Uterus (tissue), 4 donors: ENCODE measurements at places on chromosomes 3 and 15. TPM values are rescaled to one million over a fixed set of nuclear protein-coding genes. Genes with fewer than 3 reads are reported as not detected.
A peak's percentile ranks its signal among the peaks of the same experiment; 100 is the strongest.

Gene ACTC1
- not detected for total RNA-seq

Gene SHQ1
- 30.9 TPM for total RNA-seq

Gene ZBBX
- total RNA-seq = 2.3 TPM

Gene PLCB2
- total RNA-seq = 10.2 TPM

Gene EPHA6
- total RNA-seq = 0.29 TPM

Gene LRRC34
- 5.8 TPM for total RNA-seq

Gene TEX55
- not detected for total RNA-seq

Gene KLHL40
- not detected for total RNA-seq

Gene SCN11A
- 1.8 TPM for total RNA-seq

Gene PAQR9
- total RNA-seq = not detected

DNA sequence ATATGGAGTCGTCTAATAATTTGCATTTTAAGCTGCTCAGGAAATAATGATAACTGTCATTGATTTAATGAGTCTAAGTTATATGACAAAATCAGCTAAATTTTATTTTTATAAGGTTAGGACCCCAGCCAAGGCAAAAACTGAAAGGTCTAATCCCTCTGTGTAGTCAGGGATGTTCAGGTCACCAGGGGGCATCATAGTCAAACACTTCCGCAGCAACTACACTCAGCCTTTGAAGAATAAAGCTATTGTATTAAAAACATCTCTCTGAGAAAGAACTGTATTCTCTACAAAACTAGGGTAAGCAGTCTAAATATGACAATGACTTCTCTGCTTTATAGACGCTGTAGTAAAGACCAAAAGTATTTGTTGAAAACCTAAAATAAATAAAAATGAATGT, 15.0 kb downstream of the INTS14 start:
- H3K27ac ChIP-seq = no peak overlapping the region
- no peak for DNase-seq

GRCh38 chr3:16513141-16514020, at the start of gene RFTN1:
TSS of gene RFTN1 (minus strand) at chr3:16513699. CDS start at chr3:16493869, 19,830 bp downstream.
- H3K4me3 ChIP-seq = peak within 1 kb of the TSS; percentile 92
- H3K27me3 ChIP-seq = no peaks in the 10 kb centered on the region
- DNase-seq = peak; percentile 57

- peak overlapping the region; percentile 57 for H3K27ac ChIP-seq
- no peaks in the 10 kb centered on the region for H3K4me1 ChIP-seq
- H3K27me3 ChIP-seq = no peaks in the 10 kb centered on the region
- H3K36me3 ChIP-seq = no peaks in the 10 kb centered on the region
- DNase-seq = peak; percentile 12
Measured at GRCh38 chr15:68389936-68390817, 41.8 kb downstream of the ITGA11 start.

DNA sequence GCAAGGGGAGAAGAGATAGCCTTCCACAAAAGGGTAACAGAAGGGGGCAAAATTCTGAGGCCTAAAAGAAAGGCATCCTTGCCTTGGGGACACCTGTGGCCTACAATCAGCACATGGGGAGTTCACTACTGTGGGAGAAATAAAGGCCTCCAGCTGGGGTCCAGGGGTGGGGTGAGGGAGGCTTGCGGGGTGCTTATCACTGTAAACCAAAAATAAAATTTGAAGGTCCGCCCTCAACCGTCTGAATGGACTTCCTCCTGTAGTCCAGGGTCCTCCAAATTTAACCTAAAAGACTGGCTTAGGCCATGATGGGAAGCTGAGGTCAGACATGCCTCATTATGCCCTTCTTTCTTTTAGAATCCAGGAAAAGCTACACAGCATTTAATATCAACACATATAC, 2.1 kb upstream of the POLR2M start:
- peak overlapping the region; percentile 76 for H3K27ac ChIP-seq
- no peak overlapping the region for H3K4me3 ChIP-seq
- H3K4me1 ChIP-seq = peaks cover 4% of the 10 kb centered on the region
- H3K27me3 ChIP-seq = no peaks in the 10 kb centered on the region
- H3K36me3 ChIP-seq = no peaks in the 10 kb centered on the region
- DNase-seq = no peak

GRCh38 chr3:54349691-54350090, 227.3 kb downstream of the CACNA2D3 start:
- peaks cover 8% of the 10 kb centered on the region for H3K4me1 ChIP-seq
- no peaks in the 10 kb centered on the region for H3K27me3 ChIP-seq
- no peak overlapping the region for H3K4me3 ChIP-seq
- DNase-seq = no peak
- H3K27ac ChIP-seq = no peak overlapping the region

- H3K36me3 ChIP-seq = no peaks in the 10 kb centered on the region
- H3K27me3 ChIP-seq = no peaks in the 10 kb centered on the region
- no peak overlapping the region for H3K4me3 ChIP-seq
- DNase-seq = no peak
Measured at GRCh38 chr3:46870651-46871050, 6.9 kb upstream of the PTH1R start.

- peak; percentile 56 for DNase-seq
- H3K36me3 ChIP-seq = no peaks in the 10 kb centered on the region
- H3K27ac ChIP-seq = no peak overlapping the region
- no peak overlapping the region for H3K4me3 ChIP-seq
- no peaks in the 10 kb centered on the region for H3K27me3 ChIP-seq
Measured at GRCh38 chr3:29065211-29065785, 215.6 kb upstream of the RBMS3 start.

DNA sequence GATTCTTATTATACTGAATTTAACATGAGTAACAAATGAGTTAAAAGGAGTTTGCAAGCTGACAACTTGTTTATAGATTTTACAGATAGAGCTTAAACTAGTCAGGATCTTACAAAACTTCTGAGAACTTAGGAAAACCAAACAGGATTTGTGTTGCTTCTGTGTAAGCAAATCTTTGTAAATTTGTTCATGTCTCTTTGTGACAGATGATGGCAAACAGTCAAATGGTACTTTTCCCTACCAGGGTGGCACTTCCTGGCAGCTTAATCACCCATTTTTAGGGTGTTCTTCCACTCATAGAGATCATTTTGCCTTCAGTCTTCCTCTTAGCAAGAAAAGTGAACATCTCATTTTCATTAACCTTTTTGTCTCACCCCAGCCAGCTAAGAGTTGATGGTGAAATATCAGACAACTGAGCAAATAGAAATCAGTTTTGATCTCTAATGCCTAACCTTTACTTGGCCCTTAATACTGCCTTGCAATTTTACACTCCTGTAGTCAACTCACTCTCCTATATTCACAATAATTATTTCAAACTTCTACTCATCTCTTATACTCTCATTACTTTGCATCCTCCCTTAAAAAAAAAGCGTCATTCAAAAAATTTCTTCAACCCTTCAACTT, 23.7 kb upstream of the NECTIN3 start:
- no peak overlapping the region for H3K27ac ChIP-seq
- H3K36me3 ChIP-seq = no peaks in the 10 kb centered on the region
- H3K4me3 ChIP-seq = no peak overlapping the region
- no peaks in the 10 kb centered on the region for H3K27me3 ChIP-seq
- no peak for DNase-seq

DNA sequence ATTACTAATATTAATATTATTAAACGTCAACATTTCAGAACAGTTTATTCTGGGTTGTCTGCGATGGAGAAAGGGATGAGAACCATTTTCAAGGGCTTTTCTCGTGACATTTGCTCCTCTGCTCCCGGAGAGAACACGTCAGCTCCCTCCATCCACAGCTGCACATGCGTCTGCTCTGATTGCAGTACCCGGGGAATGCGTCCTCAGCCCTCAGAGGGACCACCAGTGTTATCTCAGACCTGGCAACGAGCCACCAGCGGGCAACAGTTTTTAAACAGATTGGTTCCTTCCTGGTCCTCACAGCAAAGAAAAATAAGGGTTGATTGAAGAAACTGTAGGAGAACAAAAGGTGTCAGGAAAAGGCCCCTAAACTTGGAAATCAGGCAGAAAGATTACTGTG, 202.2 kb upstream of the ADAMTS9 start:
- DNase-seq = peak; percentile 48
- no peaks in the 10 kb centered on the region for H3K36me3 ChIP-seq
- H3K4me3 ChIP-seq = no peak overlapping the region
- peak overlapping the region; percentile 52 for H3K27ac ChIP-seq

GRCh38 chr3:71429597-71429988, 153.9 kb downstream of the FOXP1 start:
- no peak overlapping the region for H3K4me3 ChIP-seq
- no peaks in the 10 kb centered on the region for H3K4me1 ChIP-seq
- H3K27me3 ChIP-seq = no peaks in the 10 kb centered on the region
- H3K36me3 ChIP-seq = no peaks in the 10 kb centered on the region

GRCh38 chr15:95758451-95758850, 572.0 kb upstream of the NR2F2 start:
- no peak overlapping the region for H3K4me3 ChIP-seq
- H3K36me3 ChIP-seq = no peaks in the 10 kb centered on the region
- no peak for DNase-seq
- H3K27ac ChIP-seq = no peak overlapping the region
- no peaks in the 10 kb centered on the region for H3K4me1 ChIP-seq

- no peaks in the 10 kb centered on the region for H3K4me1 ChIP-seq
- no peak overlapping the region for H3K27ac ChIP-seq
- no peak overlapping the region for H3K4me3 ChIP-seq
- no peaks in the 10 kb centered on the region for H3K36me3 ChIP-seq
Measured at GRCh38 chr3:28651159-28651558, 302.5 kb upstream of the AZI2 start.
